ENCODE measurements at places on chromosomes 4 and X.

- H3K4me3 ChIP-seq, result no peak overlapping the region
- no peaks in the 10 kb centered on the region for H3K4me1 ChIP-seq
- no peak overlapping the region for H3K27ac ChIP-seq
- H3K36me3 ChIP-seq, result no peaks in the 10 kb centered on the region
- no peaks in the 10 kb centered on the region for H3K27me3 ChIP-seq
- no peak for DNase-seq
Observed at GRCh38 chr4:24226023-24226422, 336.2 kb upstream of the PPARGC1A start.

GRCh38 chrX:153645151-153645550, 1.9 kb upstream of the DUSP9 start:
- peak overlapping the region; percentile 51 for H3K4me3 ChIP-seq
- DNase-seq, result no peak
- no peak overlapping the region for H3K27ac ChIP-seq
- H3K27me3 ChIP-seq, result peaks cover 51% of the 10 kb centered on the region
- peaks cover 4% of the 10 kb centered on the region for H3K4me1 ChIP-seq
- no peaks in the 10 kb centered on the region for H3K36me3 ChIP-seq

DNA sequence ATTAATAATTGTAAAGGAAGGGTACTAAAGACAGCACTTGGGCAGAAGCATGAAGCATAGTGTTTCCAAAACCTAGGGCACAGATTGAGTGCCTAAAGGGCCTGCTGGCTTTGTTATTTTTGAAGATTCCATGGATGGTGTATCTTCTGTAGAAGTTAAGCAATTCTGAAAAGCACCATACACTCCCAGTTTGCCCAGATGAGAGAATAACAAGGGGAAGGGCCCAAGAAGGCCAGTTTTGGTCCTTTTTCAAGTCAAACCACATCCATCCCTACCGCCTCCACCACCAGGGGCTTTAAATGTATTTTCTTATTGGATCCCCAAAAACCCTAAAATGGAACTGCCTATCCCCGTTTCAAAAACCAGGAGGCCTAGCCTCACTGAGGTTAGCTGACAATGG, 17.2 kb downstream of the SCARB2 start:
- H3K27ac ChIP-seq, result no peak overlapping the region
- H3K36me3 ChIP-seq, result peaks cover 20% of the 10 kb centered on the region
- H3K4me3 ChIP-seq, result no peak overlapping the region
- peaks cover 40% of the 10 kb centered on the region for H3K4me1 ChIP-seq
- no peak for DNase-seq

DNA sequence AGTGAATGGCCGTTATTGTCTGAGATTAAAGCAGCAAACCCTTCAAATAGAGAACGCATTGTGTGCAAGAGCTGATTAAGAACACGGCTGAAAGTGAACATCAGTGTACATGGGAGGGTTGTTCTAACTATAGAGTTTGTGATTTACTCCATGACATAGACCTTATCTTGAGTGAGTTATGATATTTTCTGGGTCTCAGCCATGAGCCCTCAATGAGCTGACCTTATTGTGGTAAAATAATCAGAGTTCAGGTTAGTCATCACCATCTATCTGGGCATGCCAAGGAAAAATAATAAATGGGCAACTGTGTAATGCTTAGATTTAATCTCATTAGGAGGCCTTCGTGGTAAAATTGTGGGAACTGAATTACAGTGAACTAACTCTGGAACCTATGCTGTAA, 33.2 kb upstream of the CLDN24 start:
- no peaks in the 10 kb centered on the region for H3K4me1 ChIP-seq
- peaks cover 66% of the 10 kb centered on the region for H3K27me3 ChIP-seq
- DNase-seq, result no peak
- no peaks in the 10 kb centered on the region for H3K36me3 ChIP-seq
- no peak overlapping the region for H3K27ac ChIP-seq

- no peak overlapping the region for H3K4me3 ChIP-seq
- peaks cover 13% of the 10 kb centered on the region for H3K36me3 ChIP-seq
- no peaks in the 10 kb centered on the region for H3K27me3 ChIP-seq
- peaks cover 2% of the 10 kb centered on the region for H3K4me1 ChIP-seq
Observed at GRCh38 chr4:36081185-36081584, 163.1 kb downstream of the ARAP2 start.

GRCh38 chr4:7636240-7636508, 201.4 kb upstream of the PSAPL1 start:
- no peak for DNase-seq
- H3K27ac ChIP-seq, result no peak overlapping the region
- peaks cover 9% of the 10 kb centered on the region for H3K4me1 ChIP-seq
- H3K27me3 ChIP-seq, result peaks cover 12% of the 10 kb centered on the region
- no peak overlapping the region for H3K4me3 ChIP-seq
- H3K36me3 ChIP-seq, result no peaks in the 10 kb centered on the region

- H3K27ac ChIP-seq, result no peak overlapping the region
- no peak overlapping the region for H3K4me3 ChIP-seq
- H3K4me1 ChIP-seq, result no peaks in the 10 kb centered on the region
- H3K36me3 ChIP-seq, result no peaks in the 10 kb centered on the region
Observed at GRCh38 chrX:133950214-133950613, 35.2 kb downstream of the GPC3 start.

DNA sequence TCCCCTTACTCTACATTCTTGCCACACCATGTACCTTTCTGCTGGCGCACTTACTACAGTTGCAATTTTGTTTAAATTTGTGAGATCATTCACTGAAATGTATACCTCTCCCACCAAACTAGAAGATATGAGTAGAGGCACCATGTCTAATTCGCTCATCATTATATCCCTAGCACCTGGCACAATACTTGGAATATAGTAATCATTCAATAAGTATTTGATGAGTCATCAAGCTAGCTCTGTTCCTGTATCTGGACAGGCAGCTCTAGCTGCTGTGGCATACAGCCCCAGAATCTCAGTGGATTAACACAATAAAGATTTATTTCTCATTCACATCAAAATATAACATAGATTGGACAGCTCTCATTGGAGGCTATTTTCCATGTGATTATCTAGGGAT, 245.9 kb downstream of the IDS start:
- H3K36me3 ChIP-seq, result no peaks in the 10 kb centered on the region
- no peaks in the 10 kb centered on the region for H3K4me1 ChIP-seq
- H3K27me3 ChIP-seq, result peaks cover 12% of the 10 kb centered on the region

- H3K4me3 ChIP-seq, result no peak overlapping the region
- H3K27ac ChIP-seq, result no peak overlapping the region
- no peak for DNase-seq
- no peaks in the 10 kb centered on the region for H3K36me3 ChIP-seq
- H3K4me1 ChIP-seq, result no peaks in the 10 kb centered on the region
Observed at GRCh38 chr4:158912390-158912789, 143.6 kb downstream of the FNIP2 start.

DNA sequence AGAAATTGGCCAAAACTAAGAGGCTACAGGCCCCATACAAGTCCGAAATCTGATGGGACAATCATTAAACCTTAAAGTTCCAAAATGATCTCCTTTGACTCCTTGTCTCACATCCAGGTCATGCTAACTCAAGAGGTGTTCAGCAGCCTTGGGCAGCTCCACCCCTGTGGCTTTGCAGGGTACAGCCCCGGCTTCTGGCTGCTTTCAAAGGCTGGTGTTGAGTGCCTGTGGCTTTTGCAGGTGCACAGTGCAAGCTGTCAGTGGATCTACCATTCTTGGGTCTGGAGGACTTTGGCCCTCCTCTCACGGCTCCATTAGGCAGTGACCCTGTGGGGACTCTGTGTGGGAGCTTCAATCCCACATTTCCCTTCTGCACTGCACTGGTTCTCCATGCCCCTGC, 329.1 kb upstream of the MAD2L1 start:
- DNase-seq, result no peak
- H3K4me3 ChIP-seq, result no peak overlapping the region
- H3K27ac ChIP-seq, result no peak overlapping the region
- H3K4me1 ChIP-seq, result no peaks in the 10 kb centered on the region
- H3K27me3 ChIP-seq, result no peaks in the 10 kb centered on the region
- H3K36me3 ChIP-seq, result no peaks in the 10 kb centered on the region

DNA sequence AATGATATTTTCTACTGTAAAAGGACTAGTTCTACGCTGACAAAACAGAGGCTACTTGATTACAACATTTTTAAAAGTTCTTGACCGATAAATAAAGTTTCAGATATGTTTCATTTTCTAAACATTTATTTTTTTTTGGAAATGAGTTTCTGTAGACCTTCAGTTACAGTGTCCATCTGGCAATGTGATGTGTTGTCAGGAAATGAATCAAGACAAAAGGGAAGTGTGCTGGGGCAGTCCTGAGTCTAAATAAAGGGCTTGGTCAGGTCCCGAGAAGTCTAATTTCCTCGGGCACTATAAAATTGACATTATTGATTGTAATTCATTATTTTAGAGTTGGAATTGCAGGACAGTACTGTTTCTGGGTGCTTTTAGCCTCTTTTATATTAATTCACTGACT, 57.0 kb upstream of the FTHL17 start:
- no peak overlapping the region for H3K27ac ChIP-seq
- no peak for DNase-seq
- H3K4me1 ChIP-seq, result no peaks in the 10 kb centered on the region
- H3K4me3 ChIP-seq, result no peak overlapping the region
- no peaks in the 10 kb centered on the region for H3K27me3 ChIP-seq
- no peaks in the 10 kb centered on the region for H3K36me3 ChIP-seq

GRCh38 chr4:2797545-2798305, 4.8 kb downstream of the SH3BP2 start:
- H3K4me1 ChIP-seq, result peaks cover 24% of the 10 kb centered on the region
- H3K27ac ChIP-seq, result peak overlapping the region; percentile 91
- peak overlapping the region; percentile 69 for H3K4me3 ChIP-seq
- H3K36me3 ChIP-seq, result no peaks in the 10 kb centered on the region
- no peak for DNase-seq
- no peaks in the 10 kb centered on the region for H3K27me3 ChIP-seq

DNA sequence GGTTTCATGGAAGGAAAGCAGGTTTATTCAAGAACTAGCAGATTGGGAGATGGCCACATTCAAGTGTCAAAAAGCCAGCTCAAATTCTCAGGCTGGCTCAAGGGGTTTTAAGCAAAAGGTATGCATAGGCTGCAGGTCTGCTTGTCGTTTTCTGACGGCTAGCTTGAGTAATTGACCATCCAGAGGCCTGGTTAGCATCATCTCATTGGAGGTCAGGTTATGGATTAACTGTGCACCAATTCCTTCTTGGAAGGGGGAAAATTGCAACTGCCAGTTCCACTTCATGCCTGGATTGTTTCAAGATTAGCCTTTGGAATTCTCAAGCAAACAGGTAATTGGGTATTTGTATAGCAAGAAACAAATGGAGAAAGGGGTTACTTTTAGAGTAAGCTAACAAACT, 62.1 kb downstream of the FUNDC1 start:
- no peaks in the 10 kb centered on the region for H3K4me1 ChIP-seq
- no peak for DNase-seq
- no peaks in the 10 kb centered on the region for H3K27me3 ChIP-seq
- H3K4me3 ChIP-seq, result no peak overlapping the region

DNA sequence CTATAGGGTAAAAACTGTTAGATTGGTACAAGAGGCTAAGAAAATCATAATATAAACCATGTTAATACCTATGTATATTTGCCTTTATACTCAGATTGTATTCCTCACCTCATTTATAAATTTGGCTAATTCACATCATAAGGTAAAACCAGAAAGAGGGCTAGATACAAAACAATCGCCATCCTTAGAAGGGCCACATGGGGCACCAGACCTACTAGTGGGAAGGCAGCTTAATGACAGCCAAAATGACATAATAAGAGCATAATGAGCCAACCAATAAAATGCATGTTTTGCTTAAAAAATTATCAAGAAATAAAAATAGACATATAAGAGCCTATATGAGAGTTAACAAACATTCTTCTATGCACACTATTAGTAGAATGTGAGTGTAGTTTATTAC, 107.3 kb upstream of the PRDX4 start:
- H3K36me3 ChIP-seq, result no peaks in the 10 kb centered on the region
- no peak overlapping the region for H3K4me3 ChIP-seq
- H3K27ac ChIP-seq, result no peak overlapping the region

GRCh38 chrX:53281963-53282695, 745 bp upstream of the IQSEC2 start:
- H3K36me3 ChIP-seq, result peaks cover 3% of the 10 kb centered on the region
- no peak for DNase-seq
- H3K4me1 ChIP-seq, result peaks cover 21% of the 10 kb centered on the region
- H3K4me3 ChIP-seq, result no peak overlapping the region
